ENCODE measurements at places on chromosomes 3 and 15.

DNA sequence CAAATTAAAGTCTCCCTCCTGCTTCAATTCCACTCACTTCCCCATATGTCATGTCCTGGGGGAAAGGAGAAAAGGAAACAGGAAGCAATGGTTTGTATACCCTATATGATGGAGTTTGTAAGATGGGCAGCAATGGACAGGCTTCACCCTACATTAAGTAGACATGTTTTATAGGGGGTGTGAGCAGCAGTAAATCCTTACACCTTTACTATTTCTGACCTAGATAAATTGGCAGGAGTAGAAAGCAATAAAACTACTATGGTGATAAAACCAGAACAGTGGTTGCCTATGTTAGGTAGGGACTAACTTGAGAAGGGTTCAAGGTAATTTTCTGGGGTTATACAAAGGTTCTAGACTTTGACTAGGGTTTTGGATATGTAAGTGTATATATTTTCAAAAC, 301.7 kb downstream of the GBE1 start:
- no peak for DNase-seq

- DNase-seq, result no peak
Measured at GRCh38 chr3:61369678-61370077, 118.4 kb upstream of the FHIT start.

DNA sequence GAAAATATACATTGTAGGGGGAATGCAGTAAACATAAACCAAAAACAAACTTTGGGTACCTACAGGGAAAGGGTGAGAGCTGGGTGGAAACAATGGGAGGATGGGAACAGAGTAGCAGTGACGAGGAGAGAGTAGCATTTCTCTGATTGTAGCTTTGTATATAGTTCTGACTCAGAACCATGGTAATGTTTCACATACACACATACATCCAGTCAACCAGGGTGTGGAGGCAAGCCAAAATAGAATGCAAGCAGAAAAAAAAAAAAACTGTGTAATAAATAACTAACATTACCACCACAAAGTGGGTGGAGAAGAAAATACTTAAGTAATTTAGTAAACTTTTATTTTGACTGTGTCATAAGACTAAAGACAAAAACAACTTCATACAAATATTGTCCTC, 27.2 kb downstream of the BCL2A1 start:
- DNase-seq, result no peak

DNA sequence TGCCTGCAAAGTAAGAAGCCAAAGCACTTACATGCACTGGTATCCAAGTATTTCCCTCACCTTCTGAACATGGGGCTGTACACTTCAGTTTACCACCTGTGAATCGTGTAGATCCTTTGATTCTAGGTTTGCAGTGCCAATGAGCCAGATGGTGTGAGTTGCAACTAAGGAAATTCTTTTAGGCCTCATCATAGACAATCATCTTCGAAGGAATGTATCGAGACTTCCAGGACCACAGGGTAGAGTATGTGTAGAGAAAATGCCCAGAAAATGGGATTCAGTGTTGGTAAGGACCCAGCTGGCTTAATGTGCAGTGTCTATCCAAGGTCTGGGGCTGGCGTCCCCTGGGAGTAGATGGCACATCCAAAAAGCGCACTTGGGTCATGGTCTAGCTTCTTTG, 323.2 kb upstream of the TPM1 start:
- no peak for DNase-seq

DNA sequence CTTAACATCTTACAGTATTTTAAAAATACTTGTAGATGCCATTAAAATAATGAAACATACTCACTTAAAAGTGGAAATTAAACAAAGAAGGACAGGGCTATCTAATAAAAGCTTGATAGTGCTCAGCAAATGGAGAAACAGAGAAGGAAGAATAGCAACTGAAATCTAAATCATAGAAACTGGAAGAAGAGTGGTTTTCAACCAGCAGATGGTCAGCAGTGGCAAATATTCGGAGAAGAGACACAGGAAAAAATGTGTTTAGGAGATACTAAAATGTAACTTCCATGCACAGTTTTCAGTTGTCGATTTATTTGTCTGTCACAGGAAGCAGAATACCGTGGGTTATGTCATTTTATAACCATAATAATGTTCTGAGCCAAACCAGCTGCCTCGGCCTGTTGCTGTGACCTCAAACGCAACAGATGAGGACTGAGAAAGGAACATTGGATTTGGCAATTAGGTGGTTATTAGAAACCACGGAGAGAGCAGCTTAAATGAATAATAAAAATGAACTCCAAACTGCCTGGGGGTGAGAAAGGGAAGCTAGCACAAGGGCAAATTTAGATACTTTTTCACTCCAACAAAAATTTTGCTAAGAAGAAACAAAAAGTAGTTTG, 246.6 kb upstream of the KCNMB2 start:
- DNase-seq, result no peak

GRCh38 chr15:43913026-43913780, 86.4 kb downstream of the WDR76 start:
- DNase-seq, result no peak

- DNase-seq, result no peak
Measured at GRCh38 chr3:113193288-113193687, 18.1 kb upstream of the BOC start.

- no peak for DNase-seq
Measured at GRCh38 chr3:183128709-183129108, 29.4 kb upstream of the MCCC1 start.

DNA sequence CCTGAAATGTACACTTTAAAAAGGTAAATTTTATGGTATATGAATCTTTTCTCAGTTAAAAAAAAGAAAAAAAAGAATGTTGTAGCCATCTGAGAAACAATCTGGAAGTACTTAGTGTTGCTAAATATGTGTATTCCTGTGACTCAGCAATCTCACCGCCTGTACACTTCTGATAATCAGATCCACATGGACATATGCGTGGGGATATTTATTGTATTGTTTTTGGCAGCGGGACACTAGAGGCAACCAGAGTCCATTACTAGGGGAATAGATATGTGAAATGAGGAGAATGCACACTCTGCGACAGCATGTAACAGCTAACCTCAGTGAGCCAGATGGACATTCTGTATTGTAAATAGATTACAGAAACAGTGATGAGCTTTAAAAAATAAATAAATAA, 65.4 kb downstream of the AQP9 start:
- DNase-seq, result no peak

- DNase-seq, result no peak
Measured at GRCh38 chr3:58829321-58830000, 162.9 kb upstream of the FAM3D start.

- no peak for DNase-seq
Measured at GRCh38 chr15:71116366-71116765, 1.1 kb downstream of the THSD4 start.

DNA sequence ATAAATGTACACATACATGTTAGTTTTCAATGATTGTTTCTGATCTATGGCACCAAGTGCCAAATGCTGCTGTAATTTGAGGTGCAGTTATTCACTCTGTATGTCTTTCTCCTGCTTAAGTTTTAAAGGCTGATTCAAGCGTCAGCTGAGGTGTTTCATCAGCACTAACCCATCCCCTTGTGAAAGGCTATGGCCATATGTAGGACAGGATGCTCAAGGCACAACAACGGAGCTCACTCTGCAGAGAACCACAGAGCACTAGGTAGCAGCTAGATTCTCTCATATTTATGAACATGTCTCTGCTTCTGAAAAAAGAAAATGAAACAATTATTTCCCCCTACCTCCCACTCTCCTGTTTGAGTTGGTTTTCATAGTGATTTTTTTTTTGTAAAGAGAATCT, 340.0 kb upstream of the TMCO5A start:
- no peak for DNase-seq

GRCh38 chr3:151890721-151891141, 17.3 kb downstream of the SUCNR1 start:
- no peak for DNase-seq

- no peak for DNase-seq
Measured at GRCh38 chr3:62159709-62160092, 213.6 kb downstream of the FEZF2 start.

DNA sequence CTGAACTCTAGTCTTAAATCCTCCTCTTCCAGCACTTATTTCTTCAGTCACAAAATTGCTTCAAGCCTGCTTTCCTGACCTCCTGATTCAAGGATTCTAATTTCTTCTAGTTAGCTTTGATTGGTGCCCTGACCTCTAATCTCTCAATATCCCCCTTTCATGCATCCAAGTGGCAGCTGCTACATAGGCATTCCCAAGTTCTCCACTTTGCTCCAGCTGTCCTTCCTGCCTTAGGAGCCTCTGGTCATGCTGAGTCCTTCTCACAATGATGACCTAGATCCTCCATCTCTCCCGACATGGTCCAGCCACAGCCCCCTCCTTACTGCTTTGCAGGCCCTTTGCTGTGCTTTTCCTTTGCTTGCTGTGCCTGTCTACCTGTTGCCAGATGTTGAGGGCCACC, 347.8 kb upstream of the C2CD4B start:
- no peak for DNase-seq

- DNase-seq, result no peak
Measured at GRCh38 chr3:194204042-194204987, 68.4 kb downstream of the HES1 start.

DNA sequence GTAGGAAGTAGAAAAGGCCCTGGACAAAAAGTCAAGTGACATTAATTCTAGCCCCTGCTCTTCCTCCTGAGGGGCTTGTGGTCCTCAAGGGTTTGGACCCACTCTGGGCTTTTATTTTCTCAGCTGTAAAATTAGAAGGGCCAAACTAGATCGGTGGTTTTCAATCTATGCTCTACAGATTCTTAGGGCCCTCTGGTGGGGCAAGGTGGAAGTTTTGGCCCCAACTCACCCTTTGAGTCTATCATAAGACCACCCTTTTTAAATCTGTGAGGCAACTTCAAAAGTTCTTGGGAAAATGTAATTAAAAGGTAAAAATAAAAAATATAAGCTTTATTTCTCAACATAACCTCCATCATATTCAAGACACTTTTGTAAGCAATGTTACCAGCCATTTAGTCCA, 25.6 kb upstream of the CFAP161 start:
- DNase-seq, result no peak

DNA sequence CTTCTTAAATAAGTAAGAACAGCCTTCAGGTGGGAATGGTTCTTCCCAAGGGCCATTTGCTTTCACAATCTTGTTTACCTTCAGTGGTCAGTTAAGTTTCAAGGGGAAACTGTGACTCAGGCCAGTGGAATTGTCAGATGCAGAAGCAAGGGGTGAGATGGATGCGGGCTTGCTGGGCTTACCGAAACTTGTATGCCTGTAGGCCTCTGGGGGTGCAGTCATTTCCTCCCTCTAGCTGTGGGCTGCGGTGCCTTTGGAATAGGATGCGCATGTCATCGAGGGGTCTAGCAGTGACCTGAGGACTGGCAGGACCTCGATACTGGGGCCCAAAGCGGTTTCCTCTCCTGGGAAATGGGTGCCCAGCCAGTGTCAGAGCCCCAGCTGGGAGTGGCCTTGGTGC, 121.6 kb downstream of the EEFSEC start:
- no peak for DNase-seq

- DNase-seq, result no peak
Measured at GRCh38 chr3:144816323-144816722, 844.7 kb downstream of the DIPK2A start.

DNA sequence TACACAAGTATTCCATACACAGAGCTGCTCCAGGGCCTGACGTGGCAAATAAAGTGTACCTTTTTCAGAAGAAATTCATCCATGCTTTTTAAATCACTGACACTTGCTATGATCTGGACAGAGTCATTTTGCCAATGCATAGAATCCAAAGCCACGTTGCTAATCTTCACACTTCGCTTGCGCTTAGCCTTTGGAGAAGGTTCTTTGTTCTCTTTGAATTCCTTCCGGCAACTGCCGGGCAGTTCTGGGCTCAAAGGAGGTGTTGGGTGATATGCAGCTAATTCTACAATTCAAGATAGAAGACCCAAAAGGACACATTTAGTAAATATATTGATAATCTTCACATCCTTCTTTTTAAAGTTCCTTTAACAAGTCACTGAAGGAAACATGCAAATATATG, 69.9 kb downstream of the NR2E3 start:
- no peak for DNase-seq

DNA sequence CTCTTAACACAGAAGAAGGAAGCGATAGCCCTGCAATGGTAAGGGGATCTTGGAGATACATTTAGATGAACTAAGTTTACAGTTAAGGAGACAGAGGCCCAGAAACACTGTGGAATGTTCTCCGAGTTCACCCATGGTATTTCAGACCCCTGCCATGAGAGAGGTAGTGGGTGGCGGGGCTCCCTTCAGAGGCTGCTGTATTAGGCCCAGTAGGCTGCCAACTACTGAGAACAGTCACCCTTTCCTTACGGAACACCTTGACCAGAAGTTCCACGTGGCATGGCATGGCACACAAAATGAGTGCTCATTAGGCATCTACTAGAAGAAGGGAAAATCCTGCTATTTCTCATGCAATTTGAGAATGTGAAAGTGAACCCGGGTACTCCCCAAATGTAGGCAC, 195.4 kb downstream of the TNIK start:
- DNase-seq, result no peak

- no peak for DNase-seq
Measured at GRCh38 chr15:67579164-67579563, 36.7 kb downstream of the MAP2K5 start.

DNA sequence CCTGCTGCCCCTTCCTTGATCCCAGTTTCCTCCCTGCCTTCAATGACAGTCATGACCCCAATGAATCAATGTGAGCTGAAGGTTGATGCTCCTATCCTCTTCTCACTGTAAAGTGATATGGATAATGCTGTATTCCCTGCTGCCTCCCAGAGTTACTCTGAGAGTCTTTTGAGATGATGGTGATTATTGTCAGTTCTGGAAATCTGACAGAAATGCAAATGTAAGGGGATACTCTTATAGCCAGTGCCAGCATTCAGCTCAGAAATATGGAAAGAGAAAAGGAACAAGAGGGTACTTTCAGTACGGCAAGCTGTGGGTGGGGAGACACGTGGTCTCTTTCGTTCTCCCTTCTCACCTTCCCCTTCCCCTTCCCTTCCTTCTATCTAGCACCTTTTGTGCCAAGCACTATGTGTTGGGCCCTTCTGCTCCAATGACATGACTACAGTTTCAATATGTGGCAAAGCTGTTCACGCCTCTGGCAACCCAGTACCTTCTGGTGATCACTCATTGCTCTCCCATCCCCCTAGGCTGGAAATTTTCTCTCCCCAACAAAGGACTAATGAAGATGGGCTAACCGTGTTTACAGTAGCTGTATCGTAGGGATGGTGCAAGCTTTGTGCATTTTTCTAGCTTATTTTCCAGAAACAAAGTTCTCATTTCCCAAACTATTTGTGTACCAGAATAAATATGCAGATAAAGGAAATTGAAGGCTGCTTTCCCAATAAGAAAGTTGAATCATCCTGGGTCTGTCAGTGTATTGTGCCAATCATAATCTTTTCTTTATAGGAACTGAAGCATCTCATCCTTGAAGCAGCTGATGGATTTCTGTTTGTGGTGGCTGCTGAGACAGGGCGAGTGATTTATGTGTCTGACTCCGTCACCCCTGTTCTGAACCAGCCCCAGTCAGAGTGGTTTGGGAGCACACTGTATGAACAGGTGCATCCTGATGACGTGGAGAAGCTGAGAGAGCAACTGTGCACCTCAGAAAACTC, 70.3 kb downstream of the ARNT2 start:
- no peak for DNase-seq
